ENCODE measurements at places on chromosomes 3 and 15.

DNA sequence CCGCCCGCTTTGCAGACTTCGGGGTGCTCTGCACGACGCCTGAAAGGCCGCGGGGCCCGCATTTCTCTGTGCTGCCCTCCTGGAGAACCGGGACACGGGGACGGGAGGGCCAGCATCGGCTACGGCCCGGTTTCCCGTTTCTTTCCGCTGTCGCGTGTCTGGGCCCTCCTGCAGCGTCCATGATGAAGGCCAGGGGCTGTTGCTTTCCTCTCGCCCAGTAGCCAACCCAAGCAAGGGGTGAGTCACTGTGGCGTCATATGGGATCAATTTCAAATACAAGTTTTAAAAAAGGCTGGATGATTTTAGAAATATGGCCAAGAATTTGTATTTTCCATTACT lies 435 bp downstream of the SLC35G2 start:
- peak; percentile 83 for DNase-seq

DNA sequence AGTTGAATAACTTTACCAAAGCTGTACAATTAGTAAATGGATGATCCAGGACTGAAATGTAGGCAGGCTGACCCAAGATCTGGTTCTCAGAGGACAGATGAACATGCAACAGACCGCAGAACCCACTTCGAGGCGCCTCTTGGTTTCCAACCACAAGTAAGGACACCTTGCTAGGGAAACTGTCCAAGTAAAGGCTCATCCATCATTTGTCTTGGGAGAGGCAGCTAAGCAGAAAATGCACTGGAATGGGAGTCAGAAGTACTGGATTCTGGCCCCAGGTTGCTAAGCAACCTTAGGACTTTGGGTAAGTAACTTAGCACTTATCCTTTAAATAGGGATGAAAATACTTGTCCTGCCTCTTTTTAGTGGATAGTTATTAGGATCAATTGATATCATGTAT lies 366.3 kb upstream of the LRRC3B start:
- no peak for DNase-seq

- DNase-seq = no peak
Measured at GRCh38 chr3:151924753-151925152, 51.3 kb downstream of the SUCNR1 start.

- DNase-seq = no peak
Measured at GRCh38 chr3:67067251-67067650, 69.1 kb downstream of the KBTBD8 start.

DNA sequence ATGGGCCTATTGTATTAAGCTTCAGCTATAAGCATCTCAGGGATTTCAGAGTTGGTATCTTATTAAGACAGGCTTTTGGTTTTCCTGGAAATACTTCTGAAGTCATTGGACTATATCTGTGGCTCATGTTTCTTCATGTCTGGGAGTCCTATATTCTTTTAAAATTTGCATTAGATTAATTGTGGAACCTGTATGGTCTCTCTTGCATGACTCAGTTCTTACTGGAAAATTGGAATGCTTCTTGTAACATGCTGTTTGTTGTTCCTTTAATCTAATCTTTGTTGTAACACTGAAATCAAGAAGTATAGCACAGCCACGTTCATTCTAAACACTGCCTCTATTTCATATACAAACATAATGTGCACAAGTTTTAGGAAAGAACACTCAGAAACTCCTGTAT lies 208.1 kb downstream of the RBMS3 start:
- peak; percentile 35 for DNase-seq

DNA sequence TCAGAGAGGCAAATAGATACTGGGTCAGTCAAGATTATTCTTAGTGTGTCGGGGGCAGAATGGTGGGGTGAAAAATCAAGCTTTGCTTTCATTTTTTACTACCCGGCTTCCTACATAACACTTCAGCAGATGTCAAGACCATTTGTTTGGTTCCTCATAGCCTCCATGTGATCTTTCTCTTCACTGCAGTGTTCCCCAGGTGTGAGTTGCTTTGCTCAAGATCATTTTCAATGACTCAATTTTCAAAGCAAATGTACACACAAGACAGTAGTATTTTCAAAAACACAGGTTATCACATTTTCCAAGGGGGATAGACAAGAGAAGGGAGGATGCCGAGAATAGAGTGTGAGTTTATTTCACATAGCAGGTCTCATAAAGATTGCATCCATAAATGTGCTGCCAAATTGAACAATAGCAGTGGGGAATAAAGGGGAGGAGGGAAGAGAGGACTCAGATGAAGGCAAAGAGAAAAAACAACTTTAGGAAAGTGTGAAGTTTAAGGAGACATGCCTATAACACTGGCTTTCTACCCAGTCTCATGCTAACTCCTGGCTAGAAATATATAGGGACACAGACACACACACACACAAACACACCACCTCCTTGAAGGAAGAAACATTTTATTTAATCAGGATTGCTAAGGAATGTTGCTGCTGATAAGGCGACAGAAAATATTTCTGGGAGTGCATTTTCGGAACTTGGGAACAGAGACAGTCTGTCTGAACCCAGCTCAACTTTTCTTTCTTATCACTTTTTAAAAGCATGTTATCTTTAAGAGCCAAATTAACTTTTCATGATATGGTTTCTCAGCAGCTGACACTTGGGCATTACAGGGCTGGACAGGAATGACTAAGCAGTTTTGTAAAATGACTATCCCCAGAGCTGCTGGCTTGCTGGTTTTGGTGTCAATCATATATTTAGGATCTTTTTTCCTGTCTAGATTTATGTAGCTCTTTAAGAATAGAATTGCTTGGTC lies 402.4 kb downstream of the RBMS3 start:
- peak; percentile 95 for DNase-seq
